T-helper 17 cell (primary cell): ENCODE measurements at places on chromosomes 3 and 15.

DNA sequence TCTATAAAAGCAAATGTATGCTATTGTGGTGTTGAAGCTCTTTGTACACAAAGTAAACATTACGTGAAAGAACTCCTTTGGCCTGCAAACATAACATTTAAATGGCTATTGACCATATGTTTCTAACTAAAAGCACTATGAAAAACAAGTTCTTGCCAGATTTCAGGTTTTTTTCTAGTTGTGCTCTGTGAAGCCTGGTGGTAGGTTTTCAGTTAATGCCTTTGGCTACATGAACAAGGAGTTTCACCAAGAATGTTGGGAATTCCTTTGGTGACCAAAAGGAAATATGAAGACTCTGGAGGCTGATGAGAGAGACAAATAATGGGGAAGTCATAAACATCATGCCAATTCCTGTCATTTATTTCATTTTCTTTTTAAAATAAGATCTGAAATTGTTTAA lies 66.0 kb downstream of the RBMS3 start:
- DNase-seq, result no peak

GRCh38 chr3:58487140-58487886 lies 4.6 kb upstream of the KCTD6 start:
- DNase-seq, result no peak

GRCh38 chr3:161028555-161029153 lies 76.5 kb downstream of the B3GALNT1 start:
- no peak for DNase-seq

GRCh38 chr3:155070316-155070715 lies 9.8 kb upstream of the MME start:
- no peak for DNase-seq
